ENCODE measurements at places on chromosomes 6 and 20.

GRCh38 chr6:165876588-165876987 is 213.5 kb upstream of the PDE10A start:
- H3K27me3 ChIP-seq, result peaks cover 7% of the 10 kb centered on the region
- no peak for DNase-seq
- H3K27ac ChIP-seq, result no peak overlapping the region
- no peaks in the 10 kb centered on the region for H3K36me3 ChIP-seq

DNA sequence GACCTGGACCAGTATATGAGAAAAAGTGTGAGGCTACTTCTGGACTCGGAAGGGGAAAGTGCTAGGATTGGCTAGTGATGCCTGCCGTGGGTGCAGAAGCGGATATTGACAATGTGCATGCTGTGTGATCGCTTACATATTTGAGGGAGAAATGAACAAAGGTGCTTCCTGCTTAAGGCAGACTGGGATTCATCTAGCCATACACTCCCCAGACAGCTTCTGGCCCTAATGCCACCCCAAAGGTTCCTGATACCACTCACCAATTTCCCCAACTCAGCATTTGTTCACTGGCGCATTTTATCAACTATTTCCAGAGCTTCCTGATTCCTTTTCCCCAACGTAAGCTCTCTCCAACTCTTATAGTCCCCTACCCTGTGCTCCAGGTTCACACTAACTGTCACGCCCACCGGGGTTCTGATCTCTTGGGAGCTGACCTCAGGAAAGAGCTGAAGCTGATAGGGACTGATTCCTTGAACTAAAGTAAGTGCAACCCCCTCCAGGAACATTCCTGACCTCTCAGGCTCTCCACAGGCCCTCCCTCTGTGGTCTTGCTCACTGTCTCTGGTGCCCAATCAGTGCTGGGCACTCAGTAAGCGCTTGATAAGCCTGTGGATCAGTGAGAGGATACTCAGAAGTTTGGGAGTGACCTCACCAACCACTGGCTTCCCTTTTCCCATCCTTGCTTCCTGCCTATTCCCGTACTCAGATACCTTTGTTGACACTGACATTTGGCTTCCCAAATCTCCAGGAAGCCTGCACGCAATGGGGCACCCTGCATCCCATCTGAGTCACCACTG is 73.3 kb downstream of the MRPL14 start:
- H3K4me3 ChIP-seq, result no peak overlapping the region
- H3K27ac ChIP-seq, result no peak overlapping the region
- DNase-seq, result no peak
- H3K36me3 ChIP-seq, result no peaks in the 10 kb centered on the region
- H3K27me3 ChIP-seq, result peaks cover 18% of the 10 kb centered on the region

GRCh38 chr6:157659536-157660271 is 163.3 kb upstream of the SNX9 start:
- no peak for DNase-seq
- no peaks in the 10 kb centered on the region for H3K4me1 ChIP-seq
- H3K27ac ChIP-seq, result no peak overlapping the region

- H3K4me3 ChIP-seq, result no peak overlapping the region
- H3K4me1 ChIP-seq, result peaks cover 35% of the 10 kb centered on the region
- no peak overlapping the region for H3K27ac ChIP-seq
- H3K27me3 ChIP-seq, result no peaks in the 10 kb centered on the region
- peaks cover 78% of the 10 kb centered on the region for H3K36me3 ChIP-seq
Measured at GRCh38 chr20:46367967-46368901, 38.2 kb downstream of the ELMO2 start.

- H3K27ac ChIP-seq, result no peak overlapping the region
- H3K36me3 ChIP-seq, result no peaks in the 10 kb centered on the region
- no peak overlapping the region for H3K4me3 ChIP-seq
Measured at GRCh38 chr20:63173552-63174191, 42.3 kb downstream of the YTHDF1 start.

DNA sequence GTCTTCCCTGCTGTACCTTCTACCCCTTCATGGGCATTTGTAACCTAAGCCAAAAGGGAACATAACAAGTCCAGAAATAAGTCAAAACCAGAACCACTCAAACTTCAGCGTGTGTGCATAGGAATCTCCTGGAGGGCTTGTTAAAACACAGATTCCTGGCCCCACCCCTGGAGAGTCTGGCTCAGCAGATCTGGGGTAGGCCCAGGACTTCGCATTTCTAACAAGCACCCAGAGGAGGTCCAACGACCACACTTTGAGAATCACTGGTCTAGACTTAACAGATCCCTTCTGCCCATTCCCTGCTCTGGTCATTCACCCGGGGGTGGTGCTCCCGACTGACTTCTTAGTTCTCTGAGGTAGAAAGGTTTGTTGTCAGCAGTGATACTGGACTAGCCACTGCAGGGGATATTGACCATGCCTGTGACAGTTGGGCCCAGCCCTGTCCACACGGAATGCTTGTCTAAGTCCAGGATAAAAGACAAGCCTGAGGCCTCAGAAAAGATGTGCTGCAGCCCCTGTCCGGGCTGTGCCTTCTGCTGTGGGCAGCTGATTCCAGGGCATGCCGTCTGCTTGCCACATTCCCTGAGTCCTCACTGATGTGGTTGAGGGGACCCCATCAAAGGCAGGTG is 68.6 kb downstream of the SYNJ2 start:
- H3K4me3 ChIP-seq, result no peak overlapping the region
- no peaks in the 10 kb centered on the region for H3K27me3 ChIP-seq
- no peak for DNase-seq
- H3K27ac ChIP-seq, result no peak overlapping the region
- peaks cover 9% of the 10 kb centered on the region for H3K36me3 ChIP-seq

- H3K27ac ChIP-seq, result no peak overlapping the region
- no peak overlapping the region for H3K4me3 ChIP-seq
- H3K4me1 ChIP-seq, result no peaks in the 10 kb centered on the region
- H3K36me3 ChIP-seq, result no peaks in the 10 kb centered on the region
- no peaks in the 10 kb centered on the region for H3K27me3 ChIP-seq
- DNase-seq, result no peak
Measured at GRCh38 chr6:95091823-95092436, 485.4 kb upstream of the MANEA start.

- H3K27ac ChIP-seq, result no peak overlapping the region
- no peak for DNase-seq
- no peak overlapping the region for H3K4me3 ChIP-seq
- H3K27me3 ChIP-seq, result no peaks in the 10 kb centered on the region
- no peaks in the 10 kb centered on the region for H3K36me3 ChIP-seq
Measured at GRCh38 chr6:113115196-113115595, 741.9 kb upstream of the MARCKS start.

DNA sequence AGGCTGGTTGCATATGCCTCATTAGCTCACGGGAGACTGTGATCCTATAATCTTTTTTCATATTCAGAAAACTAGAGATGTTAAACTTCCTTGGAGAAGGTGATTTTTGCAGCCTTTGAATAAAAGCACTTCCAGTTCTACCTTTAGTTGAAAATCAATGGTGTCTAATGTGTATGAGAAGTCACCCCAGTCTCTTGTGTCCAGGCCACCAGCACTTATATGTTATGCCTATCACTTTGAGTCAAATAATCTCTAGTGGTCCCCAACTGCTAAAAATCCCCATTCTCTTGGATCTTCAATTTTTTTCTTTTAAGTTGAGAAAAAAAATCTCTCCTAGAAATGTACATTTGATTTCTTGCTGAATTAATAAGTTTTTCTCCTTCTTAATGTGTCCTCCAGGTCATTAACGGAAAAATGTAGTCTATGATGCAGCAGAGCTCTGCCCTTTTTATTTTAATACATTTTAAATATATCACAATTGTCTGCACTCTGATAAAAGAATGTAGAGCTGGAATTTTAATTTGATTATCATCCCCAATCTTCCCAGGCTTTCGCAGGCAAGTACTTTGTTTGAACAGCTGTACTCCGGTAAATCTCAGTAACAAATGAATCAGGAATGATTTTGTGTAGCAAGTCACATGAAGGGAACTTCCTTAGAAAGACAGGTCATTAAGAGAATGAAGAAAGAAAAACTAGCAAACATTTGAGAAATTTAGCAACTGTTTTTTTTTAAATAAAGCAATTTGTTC is 147.0 kb downstream of the SOX4 start:
- H3K27ac ChIP-seq, result no peak overlapping the region
- no peak overlapping the region for H3K4me3 ChIP-seq
- no peak for DNase-seq
- H3K27me3 ChIP-seq, result no peaks in the 10 kb centered on the region

- no peaks in the 10 kb centered on the region for H3K4me1 ChIP-seq
Measured at GRCh38 chr6:168045706-168046620, 33.0 kb downstream of the FRMD1 start.

GRCh38 chr6:25311331-25311840 is 32.2 kb downstream of the CARMIL1 start:
- H3K36me3 ChIP-seq, result no peaks in the 10 kb centered on the region
- no peaks in the 10 kb centered on the region for H3K27me3 ChIP-seq
- H3K27ac ChIP-seq, result no peak overlapping the region
- no peak overlapping the region for H3K4me3 ChIP-seq

Measured in T-cell (primary cell).